ENCODE measurements at places on chromosomes 12 and 14. TPM values are rescaled to one million over a fixed set of nuclear protein-coding genes. Genes with fewer than 3 reads are reported as not detected.

DNA sequence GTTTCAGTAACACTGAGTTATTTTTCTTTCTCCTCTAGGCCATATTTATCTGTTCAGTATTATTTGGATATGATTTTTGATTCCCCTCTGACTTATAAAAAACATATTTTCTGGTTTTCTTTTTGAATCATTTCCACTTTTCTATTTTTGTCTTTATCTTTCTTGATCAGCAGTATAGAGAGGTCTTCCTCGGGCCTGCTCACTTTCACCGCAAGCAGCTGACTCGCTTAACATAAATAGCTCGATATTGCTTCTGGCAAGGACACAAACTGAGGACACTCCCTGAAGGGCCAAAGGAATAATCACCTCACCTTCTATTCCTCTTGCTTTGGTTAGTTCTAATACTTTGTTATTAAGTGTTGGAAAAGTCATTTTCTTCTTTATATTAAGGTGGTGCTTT is 25.8 kb upstream of the TRHDE start:
- no peak for DNase-seq

DNA sequence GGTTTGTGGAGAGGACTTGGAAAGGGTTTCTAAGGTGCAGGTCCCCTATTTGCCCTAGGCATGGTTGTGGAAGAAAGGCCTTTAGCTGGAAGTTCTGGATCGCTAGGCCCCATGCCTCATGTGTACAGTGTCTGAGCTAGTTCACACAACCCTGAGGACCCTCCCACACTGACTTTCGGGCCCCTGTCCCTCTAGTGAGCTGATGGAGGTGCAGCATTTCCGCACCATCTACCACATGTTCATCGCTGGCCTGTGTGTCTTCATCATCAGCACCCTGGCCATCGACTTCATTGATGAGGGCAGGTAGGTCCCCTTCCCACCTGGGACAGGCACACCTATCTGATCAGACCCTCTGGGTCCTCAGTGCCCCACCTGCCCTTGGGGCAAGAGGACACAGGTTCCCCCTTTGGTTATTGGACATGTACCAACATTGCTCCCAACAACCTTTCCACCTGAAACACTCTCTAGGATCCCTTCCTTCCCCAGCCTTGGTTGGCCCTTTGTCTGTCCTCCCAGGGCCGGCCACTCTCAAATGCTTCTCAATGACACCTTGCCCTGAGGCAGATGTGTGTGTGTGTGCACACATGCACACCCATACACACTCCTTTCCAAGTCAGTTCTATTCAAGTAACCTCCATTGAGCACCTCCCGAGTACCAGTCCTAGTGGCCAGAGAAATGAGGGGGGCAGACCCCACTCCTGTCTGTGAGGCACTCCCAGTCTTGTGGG is 2.6 kb downstream of the SOAT2 start:
- no peak for DNase-seq

The SCN8A gene
- total RNA-seq: 51.2 TPM

The GZMB gene
- not detected for total RNA-seq

GRCh38 chr12:121828826-121829225 is 25.0 kb downstream of the SETD1B start:
- DNase-seq: no peak

The PPP1R1A gene
- 6.7 TPM for total RNA-seq

GRCh38 chr14:76933515-76933914 is 95.0 kb downstream of the IRF2BPL start:
- DNase-seq: no peak

Data from occipital lobe (tissue), 3 donors.